Fibroblast of gingiva (primary cell): ENCODE measurements at places on chromosomes 11 and 22.

- DNase-seq = no peak
These were observed 2.4 kb downstream of the LIN7C start for GRCh38 chr11:27504205-27504604.

DNA sequence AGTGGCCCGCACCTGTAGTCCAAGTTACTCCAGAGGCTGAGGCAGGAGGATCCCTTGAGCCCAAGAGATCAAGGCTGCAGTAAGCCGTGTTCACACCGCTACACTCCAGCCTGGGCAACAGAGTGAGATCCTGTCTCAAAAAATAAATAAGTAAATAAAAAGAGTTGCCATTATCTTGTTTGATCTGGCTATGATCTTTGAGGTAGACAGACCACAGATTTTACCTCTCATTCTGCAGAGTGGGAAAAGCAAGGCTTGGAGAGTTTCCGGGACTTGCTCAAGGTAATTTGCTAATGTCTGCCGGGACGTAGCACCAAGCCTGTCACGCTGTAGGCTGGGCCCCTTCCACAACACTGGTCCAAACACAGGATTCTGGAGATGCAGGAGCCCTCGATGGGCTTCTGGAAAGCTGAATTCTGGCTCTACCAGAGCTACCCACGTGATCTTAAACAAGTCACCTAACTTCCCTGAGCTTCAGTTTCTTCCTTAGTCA lies 6.8 kb downstream of the GRAP2 start:
- no peak for DNase-seq

DNA sequence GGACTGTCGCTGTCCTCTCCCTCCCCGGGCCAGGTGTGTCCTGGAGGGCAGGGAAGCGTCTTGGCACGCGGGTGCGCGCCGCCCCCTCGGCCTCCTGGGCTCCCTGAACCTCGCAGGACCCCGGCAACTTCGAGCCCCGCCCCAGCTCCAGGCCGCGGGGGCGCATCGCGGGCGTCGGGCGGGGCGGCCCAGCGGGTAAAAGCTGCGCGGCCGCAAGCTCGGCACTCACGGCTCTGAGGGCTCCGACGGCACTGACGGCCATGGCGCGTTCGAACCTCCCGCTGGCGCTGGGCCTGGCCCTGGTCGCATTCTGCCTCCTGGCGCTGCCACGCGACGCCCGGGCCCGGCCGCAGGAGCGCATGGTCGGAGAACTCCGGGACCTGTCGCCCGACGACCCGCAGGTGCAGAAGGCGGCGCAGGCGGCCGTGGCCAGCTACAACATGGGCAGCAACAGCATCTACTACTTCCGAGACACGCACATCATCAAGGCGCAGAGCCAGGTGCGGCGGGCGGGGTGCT lies at the start of gene CST6:
TSS of gene CST6 (plus strand) at position 224 of the 519 bp plus-strand sequence. CDS start at position 261, 37 bp downstream.
- no peak for DNase-seq

DNA sequence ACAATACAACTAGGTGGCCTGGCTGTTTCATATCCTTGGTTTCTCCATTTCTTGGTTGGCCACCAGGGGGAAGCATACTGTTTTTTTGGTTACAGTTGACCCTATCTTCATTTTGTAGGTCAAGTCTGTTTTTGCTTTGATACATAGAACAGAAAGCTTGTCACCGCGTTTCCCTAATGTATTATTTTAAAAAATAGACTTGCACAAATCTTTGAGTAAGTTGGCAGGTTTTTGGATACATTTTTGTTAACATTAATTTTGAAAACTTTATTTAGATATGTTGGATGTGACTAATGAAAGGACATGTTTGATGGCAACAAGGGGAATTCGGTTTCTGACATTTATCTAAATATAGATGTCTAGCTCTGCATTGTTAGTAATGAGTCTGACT lies 3.0 kb downstream of the NCR3LG1 start:
- peak; percentile 58 for DNase-seq

DNA sequence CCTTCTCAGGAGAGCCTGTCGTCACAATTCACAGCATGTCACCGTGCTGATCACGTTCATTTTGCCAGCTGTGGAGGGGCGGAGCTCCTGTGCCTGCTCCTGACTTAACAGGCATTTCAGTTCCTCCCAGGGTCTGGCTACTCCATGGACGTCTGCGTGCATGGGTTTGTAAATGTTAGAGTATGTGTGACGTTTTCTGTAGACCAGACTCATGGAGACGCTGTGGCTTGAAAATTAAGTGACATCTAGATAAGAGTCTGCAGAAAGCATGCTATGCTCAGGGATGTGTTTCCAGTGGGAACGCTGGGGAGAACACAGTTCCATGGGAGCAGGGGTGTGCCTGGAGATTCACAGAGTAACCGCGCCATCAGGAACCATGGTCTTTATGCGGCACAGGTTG lies 804.0 kb downstream of the TBC1D22A start:
- no peak for DNase-seq

DNA sequence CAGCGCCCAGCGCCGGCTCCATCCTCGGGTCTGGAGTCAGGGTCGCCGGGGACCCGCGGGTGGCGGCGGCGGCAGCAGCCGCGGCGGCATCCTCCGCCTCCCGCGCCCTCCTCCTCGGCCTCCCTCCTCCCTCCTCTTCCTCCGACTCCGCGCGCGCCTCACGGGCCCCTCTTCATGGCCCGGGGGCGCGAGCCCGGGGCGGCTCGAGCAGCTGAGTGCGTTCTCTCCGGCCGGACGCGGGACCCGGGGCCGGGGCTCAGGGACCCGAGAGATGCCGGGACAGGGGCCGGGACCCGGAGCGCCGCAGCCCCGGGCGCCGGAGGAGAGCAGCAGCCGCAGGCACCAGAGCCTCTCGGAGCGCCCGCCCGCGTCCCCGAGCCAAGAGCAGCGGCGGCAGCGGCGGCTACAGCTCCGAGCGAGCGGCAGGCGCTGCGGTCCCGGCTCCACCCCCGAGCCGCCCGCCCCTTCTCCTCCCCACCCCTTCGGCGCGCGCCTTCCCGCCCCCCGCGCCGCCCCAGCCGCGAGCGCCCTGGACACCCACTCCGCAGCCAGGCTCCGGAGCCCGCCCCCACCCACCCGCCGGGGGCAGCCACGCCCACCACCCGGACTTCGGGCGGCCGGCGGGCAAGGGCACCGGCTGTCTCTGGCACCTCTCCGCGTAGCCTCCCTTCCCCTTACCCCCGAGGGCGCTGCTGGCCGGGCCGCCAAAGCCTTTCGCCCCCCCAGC lies at the start of gene CHST1:
TSS of gene CHST1 (minus strand) at position 417 of the 727 bp plus-strand sequence. CDS start 14,699 bp downstream, outside the sequence.
- no peak for DNase-seq

GRCh38 chr11:124313131-124313530 lies 618 bp downstream of the OR8D1 start:
- no peak for DNase-seq

GRCh38 chr11:11247086-11247485 lies 106.0 kb downstream of the CSNK2A3 start:
- no peak for DNase-seq

- no peak for DNase-seq
These were observed 1145.6 kb upstream of the TENM4 start for GRCh38 chr11:80586464-80586863.

DNA sequence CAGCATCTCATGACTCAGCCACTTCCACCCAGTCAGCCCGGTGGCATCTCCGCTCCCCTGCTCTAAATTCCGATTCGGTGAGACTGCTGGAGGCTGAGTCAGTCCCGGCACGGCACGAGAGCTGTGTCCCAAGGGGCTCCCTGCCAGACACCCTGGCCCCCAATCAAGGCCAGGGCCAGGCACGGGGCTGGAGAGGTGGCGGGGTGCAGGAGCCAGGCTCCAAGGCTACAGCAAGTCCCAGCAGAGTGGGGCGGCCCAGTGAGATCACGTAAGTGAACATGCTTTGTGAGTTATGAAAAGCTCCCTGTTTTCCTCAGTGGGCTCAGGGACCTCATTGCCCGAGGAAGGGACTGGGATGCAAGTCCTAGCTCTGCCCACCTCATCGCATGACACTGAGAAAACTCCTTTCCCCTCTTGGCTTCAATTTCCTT lies 3.0 kb downstream of the C11orf68 start:
- peak; percentile 97 for DNase-seq

DNA sequence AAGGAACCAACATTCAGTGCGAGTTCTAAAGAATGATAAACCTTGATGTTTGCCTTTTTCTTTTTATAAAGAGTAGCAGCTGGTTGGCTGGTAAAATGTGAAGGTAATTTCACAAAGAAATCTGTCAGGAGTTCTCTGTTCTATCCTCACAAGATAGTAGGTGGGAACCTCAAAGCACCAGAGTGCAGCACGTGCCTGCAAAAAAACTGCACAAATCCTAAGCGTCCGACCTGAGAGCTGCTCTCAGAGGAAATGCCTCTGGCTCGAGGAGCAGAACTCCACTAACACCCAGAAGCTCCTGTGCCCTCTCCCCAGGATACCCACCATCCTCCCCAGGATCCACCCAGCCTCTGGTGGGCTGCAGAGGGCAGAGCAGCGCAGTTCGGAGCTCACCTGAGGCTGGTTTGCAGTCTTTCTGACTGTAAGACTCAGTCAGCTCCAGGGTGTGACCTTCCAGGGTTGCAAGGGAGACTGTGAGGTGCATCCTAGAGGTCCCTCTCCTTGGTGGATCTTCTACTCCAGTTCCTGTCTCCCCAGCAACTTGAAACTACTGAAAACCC lies 23.5 kb downstream of the PRDM10 start:
- DNase-seq = no peak

GRCh38 chr11:46588915-46589314 lies 4.9 kb downstream of the AMBRA1 start:
- no peak for DNase-seq

DNA sequence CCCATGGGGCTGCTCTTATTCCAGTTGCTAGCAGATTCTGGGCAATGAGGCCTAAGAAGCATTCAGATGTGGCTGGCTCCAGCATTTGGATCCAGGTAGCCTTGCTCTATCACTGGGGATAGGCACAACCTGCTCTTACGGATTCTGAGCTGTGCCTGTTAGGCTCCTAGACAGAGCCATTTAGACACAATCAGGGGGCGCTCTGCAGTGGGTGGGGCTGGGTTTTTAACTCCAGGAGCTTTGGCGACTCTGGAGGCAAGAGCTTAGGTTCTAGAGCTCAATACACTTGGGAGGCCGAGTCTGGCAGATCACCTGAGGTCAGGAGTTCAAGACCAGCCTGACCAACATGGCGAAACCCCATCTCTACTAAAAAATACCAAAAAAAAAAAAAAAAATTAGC lies 32.0 kb downstream of the KCNC1 start:
- DNase-seq = no peak

GRCh38 chr11:66068154-66068821 lies 1.8 kb upstream of the PACS1 start:
- peak; percentile 51 for DNase-seq

GRCh38 chr11:44507896-44508445 lies 57.5 kb upstream of the CD82 start:
- no peak for DNase-seq

DNA sequence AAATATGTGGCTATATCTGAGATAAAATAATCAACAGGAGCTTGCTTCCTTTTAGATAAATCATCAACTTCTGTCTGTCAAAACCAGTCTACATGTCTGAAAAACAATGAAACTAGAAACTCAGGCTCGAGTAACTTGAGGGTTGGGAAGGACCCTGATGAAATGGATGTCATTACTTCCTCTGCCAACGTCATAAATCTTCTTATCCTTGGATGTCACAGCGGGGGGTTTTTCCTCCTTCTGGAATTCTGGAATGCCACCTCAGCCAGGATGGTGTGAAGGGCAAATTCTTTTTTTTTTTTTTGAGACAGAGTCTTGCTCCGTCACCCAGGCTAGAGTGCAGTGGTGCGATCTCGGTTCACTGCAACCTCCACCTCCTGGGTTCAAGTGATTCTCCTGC lies 13.4 kb downstream of the LGR4 start:
- DNase-seq = no peak

- DNase-seq = no peak
These were observed 31.6 kb downstream of the CPT1A start for GRCh38 chr11:68810164-68810563.

- DNase-seq = no peak
These were observed 57.0 kb upstream of the RBFOX2 start for GRCh38 chr22:36085476-36086169.

GRCh38 chr11:79290761-79291160 lies 150.1 kb downstream of the TENM4 start:
- no peak for DNase-seq

- DNase-seq = no peak
These were observed 81.3 kb downstream of the KIRREL3 start for GRCh38 chr11:126919147-126919823.
